Tibial nerve (tissue), 4 donors: ENCODE measurements at places on chromosomes 12 and 14. TPM values are rescaled to one million over a fixed set of nuclear protein-coding genes. Genes with fewer than 3 reads are reported as not detected.

DNA sequence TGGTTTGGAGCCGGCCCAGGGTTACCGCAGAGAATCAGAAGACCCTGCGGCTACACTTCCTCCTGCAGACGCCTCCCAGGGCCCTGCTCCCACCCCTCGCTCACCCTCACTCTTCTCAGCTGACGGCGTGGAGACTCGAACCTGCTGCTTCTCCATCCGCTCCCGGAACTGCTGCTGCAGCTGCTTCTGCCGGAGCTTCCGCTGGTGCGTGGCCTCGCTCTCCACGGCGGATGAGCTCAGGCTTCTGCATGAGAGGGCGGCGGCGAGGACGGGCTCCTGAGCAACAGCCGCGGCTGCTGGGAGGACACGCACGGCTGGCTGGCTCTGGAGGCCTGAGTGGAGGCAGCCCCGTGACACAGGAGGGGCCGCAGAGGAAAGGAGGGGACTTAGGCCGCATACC, 33.3 kb downstream of the RAD52 start:
- no peaks in the 10 kb centered on the region for H3K27me3 ChIP-seq
- DNase-seq: no peak
- H3K27ac ChIP-seq: no peak overlapping the region
- no peaks in the 10 kb centered on the region for H3K4me1 ChIP-seq
- H3K4me3 ChIP-seq: no peak overlapping the region
- H3K36me3 ChIP-seq: peaks cover 8% of the 10 kb centered on the region

DNA sequence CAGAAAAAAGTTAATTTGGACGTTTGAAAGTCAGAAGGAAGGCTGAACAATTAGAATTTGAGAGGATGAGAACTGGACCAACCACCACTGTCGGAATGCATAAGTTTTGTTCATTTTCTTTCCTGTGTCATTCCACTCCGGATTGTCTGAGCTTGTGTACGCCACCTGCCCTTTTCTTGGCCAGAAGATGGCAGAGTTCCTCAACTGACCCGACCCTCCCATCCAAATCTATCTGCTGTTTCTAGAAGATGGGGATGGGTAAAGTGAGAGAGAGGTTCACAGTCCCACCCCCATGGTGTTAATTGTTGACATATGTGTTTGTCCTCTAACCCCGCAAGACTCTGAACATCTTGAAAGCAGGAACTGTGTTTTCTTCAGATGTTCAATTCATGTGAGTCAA, 388.0 kb downstream of the VRK1 start:
- H3K27ac ChIP-seq: no peak overlapping the region
- no peaks in the 10 kb centered on the region for H3K4me1 ChIP-seq
- H3K27me3 ChIP-seq: no peaks in the 10 kb centered on the region

ESPL1 gene
- total RNA-seq: 8.7 TPM

NTS gene
- total RNA-seq: not detected
